Stimulated activated CD4-positive, alpha-beta T cell treated with anti-CD3 and anti-CD28 coated beads, Interleukin-15, amount 100 ng/mL, for 1 hour (primary cell): ENCODE measurements at places on chromosomes 3 and 15.

- DNase-seq: no peak
Measured at GRCh38 chr3:133890972-133891644, 4.6 kb downstream of the RAB6B start.

DNA sequence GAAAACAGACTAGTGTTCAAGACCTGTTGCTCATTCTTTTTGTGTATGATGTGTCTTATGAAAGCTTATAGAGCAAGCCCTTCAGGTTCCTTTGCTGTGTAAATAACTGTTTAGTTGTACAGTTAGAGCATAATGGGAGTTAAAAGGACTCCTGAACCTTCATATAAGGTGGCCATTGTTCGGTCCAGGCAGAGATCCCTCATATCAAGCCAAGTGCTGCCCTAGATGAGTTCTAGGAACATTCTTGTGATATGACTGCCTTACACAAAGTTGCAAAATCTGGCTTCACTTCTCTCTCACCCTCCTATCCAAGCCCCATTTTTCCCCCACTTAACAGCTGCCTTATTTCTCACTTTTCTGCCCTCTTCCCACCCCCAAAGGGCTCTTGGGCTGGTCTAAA lies 26.9 kb downstream of the GYG1 start:
- no peak for DNase-seq

- no peak for DNase-seq
Measured at GRCh38 chr15:41079717-41080116, 36.4 kb downstream of the INO80 start.

GRCh38 chr15:78399091-78399490 lies 38.9 kb upstream of the IREB2 start:
- DNase-seq: no peak

DNA sequence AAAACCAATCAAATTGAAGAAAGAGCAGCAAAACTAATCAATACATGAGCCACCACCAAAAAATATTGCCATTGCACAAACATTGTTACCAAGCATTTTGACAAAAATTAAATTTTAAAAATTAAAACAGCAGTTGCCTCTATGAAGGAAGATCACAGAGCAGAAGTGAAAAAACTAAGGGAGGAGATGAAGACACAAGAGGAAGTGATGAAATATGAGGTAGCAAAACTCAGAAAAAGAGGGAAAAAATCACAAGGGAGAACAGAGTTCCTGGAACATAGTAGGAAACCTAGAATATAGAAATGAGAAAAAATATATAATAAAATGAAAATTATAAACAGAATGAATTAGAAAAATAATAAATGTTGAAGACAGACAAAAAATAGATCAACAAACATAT lies 7.3 kb upstream of the SERPINI2 start:
- no peak for DNase-seq

GRCh38 chr3:185402561-185402960 lies 39.6 kb downstream of the MAP3K13 start:
- DNase-seq: no peak
